Body of pancreas (tissue), 4 donors: ENCODE measurements at places on chromosomes 7 and 10. TPM values are rescaled to one million over a fixed set of nuclear protein-coding genes. Genes with fewer than 3 reads are reported as not detected.

DNA sequence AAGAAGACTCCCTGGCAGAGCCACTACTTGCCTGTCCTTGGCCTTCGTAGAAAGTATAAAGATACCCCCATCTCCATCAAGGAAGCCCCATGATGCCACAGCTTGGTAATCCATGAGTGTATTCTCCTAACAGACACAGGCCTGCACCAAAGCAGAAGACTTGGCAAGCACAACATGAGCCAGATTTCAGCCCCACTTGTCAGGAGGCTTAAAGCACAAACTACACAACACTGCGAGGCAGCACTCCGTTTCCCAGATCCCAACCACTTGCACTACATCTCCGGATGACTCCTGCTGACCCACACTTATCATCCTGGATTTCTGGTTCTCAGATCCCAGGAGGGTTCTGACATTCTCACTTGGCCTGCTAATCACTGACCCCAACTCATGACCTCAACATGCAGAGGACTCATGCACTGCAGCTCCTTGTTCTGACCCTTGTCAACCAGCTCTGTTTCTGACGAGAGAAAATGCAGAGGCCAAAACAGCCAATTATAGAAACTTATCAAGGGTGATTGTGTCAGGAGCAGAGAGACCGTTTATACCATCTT, 100.8 kb downstream of the RELN start:
- H3K4me3 ChIP-seq, result no peak overlapping the region
- no peaks in the 10 kb centered on the region for H3K4me1 ChIP-seq
- no peak overlapping the region for H3K27ac ChIP-seq
- H3K27me3 ChIP-seq, result no peaks in the 10 kb centered on the region
- no peaks in the 10 kb centered on the region for H3K36me3 ChIP-seq

- no peaks in the 10 kb centered on the region for H3K4me1 ChIP-seq
- DNase-seq, result no peak
- H3K36me3 ChIP-seq, result no peaks in the 10 kb centered on the region
- H3K27ac ChIP-seq, result no peak overlapping the region
- no peak overlapping the region for H3K4me3 ChIP-seq
Measured at GRCh38 chr10:78896159-78896928, 172.4 kb upstream of the ZMIZ1 start.

- no peak overlapping the region for H3K27ac ChIP-seq
- H3K4me3 ChIP-seq, result no peak overlapping the region
- no peaks in the 10 kb centered on the region for H3K36me3 ChIP-seq
- H3K27me3 ChIP-seq, result no peaks in the 10 kb centered on the region
Measured at GRCh38 chr10:93680412-93681047, 21.9 kb downstream of the FRA10AC1 start.

DNA sequence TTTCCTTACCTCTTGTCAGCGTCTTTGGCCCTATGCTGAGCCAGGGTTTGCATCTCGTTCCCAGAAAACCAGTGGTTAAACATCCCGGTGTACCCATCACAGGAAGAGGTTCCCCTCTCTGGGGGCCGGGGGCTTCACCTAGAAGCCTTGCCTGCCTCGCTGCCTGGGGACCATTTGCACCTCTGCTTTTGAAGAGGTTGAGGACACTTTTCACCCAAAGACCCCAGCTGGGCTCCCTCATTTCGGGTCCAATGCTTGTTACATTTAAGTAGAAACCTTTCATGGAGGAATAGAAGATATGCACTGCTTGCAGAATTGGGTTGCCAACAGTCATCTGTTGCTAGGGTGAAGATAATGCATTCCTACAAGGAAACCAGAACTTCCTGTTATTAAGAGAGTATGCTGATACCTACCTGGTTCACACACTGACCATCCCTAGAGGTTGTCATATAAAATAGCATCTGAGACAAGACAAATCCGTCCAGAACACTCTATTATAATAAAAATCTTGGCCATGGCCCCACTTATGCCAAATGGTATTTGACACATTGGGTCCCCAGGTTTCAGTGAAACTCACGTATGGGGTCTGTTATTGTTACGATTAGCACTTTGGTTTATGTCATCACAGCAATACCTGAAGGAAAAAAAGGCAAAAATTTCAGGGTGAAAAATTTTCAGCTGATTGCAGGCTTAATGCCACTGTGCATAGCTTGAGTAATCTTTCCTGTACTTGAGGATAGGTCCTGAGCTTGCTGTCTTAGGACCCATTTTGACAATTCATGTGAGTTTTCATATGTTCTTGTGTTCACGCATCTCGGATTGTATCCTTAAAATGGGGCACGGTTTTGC, 917 bp downstream of the ZNF365 start:
- peaks cover 12% of the 10 kb centered on the region for H3K4me1 ChIP-seq
- H3K4me3 ChIP-seq, result no peak overlapping the region
- H3K27ac ChIP-seq, result no peak overlapping the region
- no peaks in the 10 kb centered on the region for H3K36me3 ChIP-seq

- no peaks in the 10 kb centered on the region for H3K36me3 ChIP-seq
- no peaks in the 10 kb centered on the region for H3K4me1 ChIP-seq
- H3K27ac ChIP-seq, result no peak overlapping the region
- no peak for DNase-seq
- H3K4me3 ChIP-seq, result no peak overlapping the region
- H3K27me3 ChIP-seq, result no peaks in the 10 kb centered on the region
Measured at GRCh38 chr7:71627651-71628050, 495.7 kb downstream of the GALNT17 start.

- no peaks in the 10 kb centered on the region for H3K27me3 ChIP-seq
- H3K27ac ChIP-seq, result no peak overlapping the region
- no peaks in the 10 kb centered on the region for H3K36me3 ChIP-seq
- peaks cover 26% of the 10 kb centered on the region for H3K4me1 ChIP-seq
- H3K4me3 ChIP-seq, result no peak overlapping the region
- DNase-seq, result no peak
Measured at GRCh38 chr7:92745241-92745640, 91.1 kb downstream of the CDK6 start.

GRCh38 chr7:45610660-45611299, 36.6 kb downstream of the ADCY1 start:
- H3K36me3 ChIP-seq, result no peaks in the 10 kb centered on the region
- no peak overlapping the region for H3K4me3 ChIP-seq
- no peaks in the 10 kb centered on the region for H3K4me1 ChIP-seq
- H3K27ac ChIP-seq, result no peak overlapping the region
- no peaks in the 10 kb centered on the region for H3K27me3 ChIP-seq
- DNase-seq, result no peak

DNA sequence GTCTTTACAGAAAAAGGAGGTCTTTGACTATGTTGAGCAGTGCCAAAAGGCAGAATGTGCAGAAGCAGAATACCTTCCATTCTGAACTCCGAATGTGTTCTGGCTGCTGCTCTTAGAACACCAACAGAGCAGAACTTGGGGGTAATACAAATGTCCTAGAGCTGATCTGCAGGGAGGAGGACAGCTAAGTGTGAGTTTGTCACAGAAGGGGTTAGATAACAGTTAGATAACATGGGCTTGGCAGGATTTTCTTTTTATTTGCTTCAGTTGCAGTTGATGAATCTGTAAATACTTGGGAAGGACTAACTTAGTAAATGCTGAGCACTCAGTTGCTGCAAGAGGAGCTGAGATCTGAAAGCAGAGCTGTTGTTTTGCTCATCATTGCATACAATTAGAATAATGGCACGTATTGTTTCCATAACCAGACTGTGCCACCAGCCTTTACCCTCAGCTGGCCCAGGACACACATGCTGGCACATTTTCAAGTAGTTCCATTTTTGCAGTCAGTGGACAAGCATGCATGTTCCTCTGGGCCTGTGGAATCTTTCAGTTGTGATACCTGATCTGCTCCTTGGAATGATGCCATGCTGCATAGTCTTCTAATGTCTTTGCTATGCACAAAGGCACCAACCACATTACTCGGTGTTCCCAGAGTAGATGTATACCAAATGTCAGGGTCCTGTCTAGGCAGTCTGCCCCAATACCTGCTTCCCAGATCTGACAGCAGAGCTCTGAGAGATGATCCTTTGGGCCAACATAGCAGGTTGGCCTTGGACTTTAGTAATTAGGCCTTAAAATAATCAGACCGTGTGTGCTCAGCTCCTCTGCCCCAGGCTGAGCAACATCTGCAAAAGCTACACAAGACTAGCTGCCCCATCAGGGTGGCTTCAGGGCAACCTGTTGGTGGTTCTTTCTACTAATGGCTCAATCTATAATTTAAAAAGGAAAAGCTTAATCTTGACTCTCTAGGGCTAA, 55.7 kb downstream of the GSDME start:
- H3K36me3 ChIP-seq, result no peaks in the 10 kb centered on the region
- no peak overlapping the region for H3K4me3 ChIP-seq
- no peak overlapping the region for H3K27ac ChIP-seq

DNA sequence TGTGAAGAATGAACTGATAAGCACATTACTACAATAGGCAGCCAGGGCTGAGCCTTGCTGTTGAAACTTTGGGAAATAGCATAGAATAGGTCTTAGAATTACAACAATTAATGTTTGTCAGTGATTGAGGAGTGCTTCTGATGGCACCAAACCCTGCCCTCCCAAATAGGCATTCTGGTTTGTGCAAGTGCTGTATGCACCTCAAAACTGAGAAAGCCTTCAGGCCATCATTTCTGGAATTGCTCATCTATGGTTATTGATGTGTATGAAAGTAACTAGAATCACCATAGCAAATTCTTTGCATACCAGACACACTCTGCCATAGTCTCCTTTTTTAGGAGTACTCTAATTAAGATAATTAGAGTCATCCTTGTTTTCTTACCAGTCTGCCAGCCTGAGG, 585.0 kb upstream of the MBL2 start:
- no peak overlapping the region for H3K4me3 ChIP-seq
- no peaks in the 10 kb centered on the region for H3K36me3 ChIP-seq
- no peaks in the 10 kb centered on the region for H3K4me1 ChIP-seq
- no peak overlapping the region for H3K27ac ChIP-seq
- DNase-seq, result no peak

GRCh38 chr7:36916116-36916515, 191.8 kb upstream of the AOAH start:
- H3K27ac ChIP-seq, result no peak overlapping the region
- no peak overlapping the region for H3K4me3 ChIP-seq
- no peaks in the 10 kb centered on the region for H3K4me1 ChIP-seq

DNA sequence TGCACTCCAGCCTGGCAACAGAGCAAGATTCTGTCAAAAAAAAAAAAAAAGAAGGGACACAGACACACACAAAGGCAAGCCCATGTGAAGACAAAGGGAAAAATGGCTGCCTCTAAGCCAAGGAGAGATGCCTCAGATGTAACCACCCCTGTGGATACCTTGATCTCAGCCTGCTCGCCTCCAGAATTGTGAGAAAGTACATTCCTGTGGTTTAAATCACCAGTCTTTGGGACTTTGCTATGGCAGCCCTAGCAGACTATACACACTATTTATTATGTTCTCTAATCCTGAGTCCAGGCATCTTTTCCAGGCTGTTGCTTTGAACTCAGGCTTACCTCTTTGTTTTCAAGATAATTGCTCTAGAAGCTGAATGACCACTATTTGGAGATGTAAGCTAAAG, 494.3 kb downstream of the GALNT17 start:
- H3K36me3 ChIP-seq, result no peaks in the 10 kb centered on the region
- H3K27ac ChIP-seq, result no peak overlapping the region
- no peaks in the 10 kb centered on the region for H3K4me1 ChIP-seq
- H3K27me3 ChIP-seq, result no peaks in the 10 kb centered on the region
- no peak for DNase-seq

DNA sequence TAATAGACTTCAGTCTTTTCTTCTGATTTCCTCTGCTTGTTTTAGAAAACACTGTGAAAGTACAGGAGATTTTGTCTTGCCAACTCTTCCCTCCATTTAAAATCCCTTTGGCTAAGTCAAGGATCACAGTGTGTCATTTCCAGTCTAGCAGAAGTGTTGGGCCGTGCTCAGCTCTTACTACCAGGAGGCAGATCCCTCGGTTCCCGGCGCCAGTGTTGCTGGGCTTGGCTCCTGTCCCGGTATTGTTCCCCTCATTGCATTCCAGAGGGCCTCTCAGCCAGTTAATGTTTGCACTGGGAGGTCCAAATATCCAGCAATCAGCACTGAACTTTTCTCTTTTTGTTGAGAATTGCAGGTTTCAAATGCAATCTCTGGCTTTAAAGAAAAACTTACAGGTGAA, 612.1 kb upstream of the MGMT start:
- peak; percentile 72 for DNase-seq
- H3K27me3 ChIP-seq, result no peaks in the 10 kb centered on the region

- no peak overlapping the region for H3K4me3 ChIP-seq
- H3K4me1 ChIP-seq, result no peaks in the 10 kb centered on the region
- no peak for DNase-seq
- no peaks in the 10 kb centered on the region for H3K36me3 ChIP-seq
- H3K27ac ChIP-seq, result no peak overlapping the region
- no peaks in the 10 kb centered on the region for H3K27me3 ChIP-seq
Measured at GRCh38 chr7:2896131-2896530, 52.0 kb upstream of the GNA12 start.

The HTR5A gene
- not detected for total RNA-seq

The FAM25A gene
- total RNA-seq, result not detected

The GIMAP4 gene
- total RNA-seq, result 13.0 TPM

The MALRD1 gene
- 1.3 TPM for total RNA-seq

The ZNF735 gene
- not detected for total RNA-seq
